ENCODE measurements at places on chromosomes 7 and 10. TPM values are rescaled to one million over a fixed set of nuclear protein-coding genes. Genes with fewer than 3 reads are reported as not detected.

DNA sequence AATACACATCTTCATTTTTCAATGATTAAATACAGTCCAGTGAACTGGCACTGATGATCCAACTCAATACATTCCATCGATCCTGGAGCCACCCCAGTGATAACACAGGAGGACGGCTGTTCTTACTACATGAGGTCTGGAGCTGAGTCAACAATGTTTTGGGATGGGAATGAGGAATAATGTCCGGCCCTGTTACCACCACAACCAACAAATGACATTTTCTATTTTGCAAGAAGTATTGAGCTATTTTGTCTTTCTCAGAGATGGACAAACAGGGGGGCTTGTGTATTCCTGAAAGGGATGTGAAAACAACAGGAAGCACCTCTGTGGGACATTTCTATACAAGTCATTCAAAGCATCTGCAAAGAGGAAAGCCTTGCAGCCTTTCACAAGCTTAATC lies 249.2 kb downstream of the PARD3 start:
- no peak for DNase-seq

- DNase-seq = no peak
Observed at GRCh38 chr7:22726907-22727713, at the start of gene IL6. Gene IL6, plus strand, starts transcription at chr7:22727200. Its CDS starts 63 bp downstream, at chr7:22727263.

DNA sequence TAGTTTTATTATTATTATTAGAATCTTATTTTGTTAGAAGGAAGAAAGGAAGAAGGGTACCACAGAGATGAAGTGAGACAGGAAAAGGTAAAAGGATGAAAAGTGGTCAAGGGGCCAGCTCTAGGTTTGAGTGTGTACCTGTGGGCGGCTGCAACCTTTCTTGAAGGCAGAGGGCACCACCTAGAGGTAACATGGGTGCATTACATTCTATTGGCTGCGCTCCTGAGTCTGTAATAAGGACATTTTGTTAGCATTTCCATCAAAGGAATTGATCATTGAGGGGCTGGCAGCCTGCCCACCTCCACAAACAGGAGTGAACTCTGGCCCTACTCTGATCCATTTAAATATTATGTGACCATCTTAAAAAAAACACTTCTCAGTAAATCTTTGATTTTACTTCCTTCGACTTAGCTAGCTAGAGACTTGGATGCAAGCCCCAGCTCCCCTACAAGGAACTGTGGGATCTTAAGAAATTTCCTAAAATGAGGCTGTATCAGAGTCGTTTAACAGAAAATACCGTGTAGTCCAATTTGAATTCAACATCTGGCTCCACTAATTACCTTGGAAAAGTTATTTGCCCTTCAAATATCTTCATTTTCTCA lies 610.4 kb downstream of the IPMK start:
- DNase-seq = no peak

DNA sequence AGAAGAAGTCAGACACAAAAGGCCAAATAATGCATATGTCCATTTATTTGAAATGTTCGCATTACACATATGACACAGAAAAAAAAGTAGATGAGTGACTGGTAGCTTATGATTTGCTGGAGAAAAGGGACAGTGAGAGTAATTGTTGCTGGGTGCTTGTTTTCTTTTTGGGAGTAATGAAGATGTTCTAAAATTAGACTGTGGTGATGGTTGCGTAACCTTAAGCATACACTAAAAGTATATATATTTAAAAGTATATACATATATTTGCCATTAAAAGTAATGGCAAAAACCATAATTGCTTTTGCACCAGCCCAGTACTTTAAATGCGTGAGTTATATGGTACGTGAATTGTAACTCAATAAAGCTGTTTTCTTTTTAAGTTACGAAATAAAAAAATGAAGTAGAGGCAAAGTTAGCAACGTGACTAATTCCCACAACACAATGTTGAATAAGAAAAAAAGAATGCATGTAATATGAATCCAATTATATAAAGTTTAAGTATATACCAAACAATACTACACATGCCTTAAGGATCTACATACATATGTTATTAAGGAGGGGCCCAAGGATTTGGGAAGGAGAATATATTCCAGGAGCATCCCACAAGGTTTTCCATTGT lies 360.4 kb upstream of the CELF2 start:
- no peak for DNase-seq

GRCh38 chr10:129852829-129853561 lies 111.1 kb downstream of the EBF3 start:
- no peak for DNase-seq

GRCh38 chr7:30594048-30594539 lies 584 bp upstream of the GARS1 start:
- DNase-seq = peak; percentile 23

The DLD gene
- 192 TPM for polyA plus RNA-seq

Data from GM12878 (cell line).